NT2/D1 (cell line): ENCODE measurements at places on chromosomes 5 and 9.

DNA sequence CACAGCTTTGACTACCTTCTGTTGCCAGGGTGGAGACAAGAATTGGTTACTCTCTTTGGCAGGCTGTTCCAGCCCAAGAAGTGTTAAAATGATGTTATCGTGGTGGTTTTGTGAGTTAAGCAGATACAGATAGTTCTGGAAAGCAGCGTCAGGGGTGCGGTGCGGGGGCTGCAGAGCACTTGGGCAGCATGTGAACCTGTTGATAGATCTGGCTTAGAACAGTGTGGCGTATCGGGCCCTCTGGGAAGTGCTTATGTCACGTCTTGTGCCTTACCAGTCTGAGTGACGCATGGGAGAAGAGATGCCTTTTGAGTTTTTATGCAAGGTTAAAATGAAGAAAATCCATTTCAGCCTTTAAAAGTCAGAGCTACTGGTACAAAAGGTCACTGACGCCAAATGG, 152.5 kb downstream of the PRKACG start:
- no peak for DNase-seq

- DNase-seq, result no peak
Measured at GRCh38 chr5:43396762-43397304, 15.4 kb downstream of the CCL28 start.

- no peak for DNase-seq
Measured at GRCh38 chr9:93814077-93814956, 140.8 kb downstream of the BARX1 start.

GRCh38 chr5:157748760-157749461, 5.4 kb downstream of the LSM11 start:
- no peak for DNase-seq

DNA sequence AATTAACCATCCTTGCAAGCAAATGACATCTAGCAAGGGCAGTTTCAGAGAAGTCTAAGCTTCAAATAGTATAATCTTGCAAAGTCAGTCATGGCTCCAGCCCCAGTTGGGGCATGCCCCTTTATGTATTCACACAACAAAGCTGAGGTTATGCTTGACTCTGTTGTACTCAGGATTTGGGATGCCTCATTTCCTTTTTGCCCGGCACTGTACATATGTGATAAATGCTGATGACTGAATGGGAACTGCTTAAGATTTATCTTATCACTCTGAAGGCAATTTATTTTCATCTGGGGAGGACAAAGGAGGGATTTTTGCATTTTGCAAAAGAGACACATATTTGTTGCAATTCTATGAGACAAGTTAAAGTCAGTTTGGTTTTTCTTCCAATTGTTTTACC, 219.2 kb downstream of the TRPM3 start:
- DNase-seq, result no peak

DNA sequence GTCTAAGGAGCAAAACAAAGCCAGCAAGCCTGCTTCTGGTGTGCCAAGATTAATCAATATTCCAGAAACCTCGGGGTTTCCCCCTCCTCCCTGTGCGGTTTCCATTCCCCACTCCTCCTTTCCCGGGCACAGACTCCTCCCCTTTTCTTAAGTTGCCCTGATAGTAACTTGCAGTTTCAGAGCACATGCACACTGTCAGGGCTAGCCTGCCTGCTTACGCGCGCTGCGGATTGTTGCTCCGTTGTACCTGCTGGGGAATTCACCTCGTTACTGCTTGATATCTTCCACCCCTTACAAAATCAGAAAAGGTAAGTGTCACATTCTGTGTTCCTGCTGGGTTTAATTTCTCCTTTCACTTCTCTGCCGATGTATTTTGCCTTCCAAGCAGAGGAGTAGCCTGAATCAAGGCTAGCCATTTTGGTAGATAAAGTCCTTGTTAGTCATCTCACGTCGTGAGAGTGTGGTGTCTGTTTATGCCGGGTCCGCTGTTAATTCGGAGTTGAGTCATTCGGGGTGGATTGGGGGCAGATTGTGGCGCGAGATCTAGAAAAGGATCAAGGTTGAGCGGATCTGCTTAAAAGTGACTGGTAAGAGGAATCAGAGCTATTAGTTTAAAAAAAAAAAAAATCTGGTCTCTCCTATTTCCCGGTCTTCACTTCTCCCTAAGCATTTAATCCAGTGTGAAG, at the start of gene SLC1A3:
TSS of gene SLC1A3 (plus strand) at position 179 of the 686 bp plus-strand sequence. CDS start 1,818 bp downstream, outside the sequence.
- no peak for DNase-seq

GRCh38 chr5:151925340-151925739, 689 bp upstream of the GLRA1 start:
- no peak for DNase-seq

DNA sequence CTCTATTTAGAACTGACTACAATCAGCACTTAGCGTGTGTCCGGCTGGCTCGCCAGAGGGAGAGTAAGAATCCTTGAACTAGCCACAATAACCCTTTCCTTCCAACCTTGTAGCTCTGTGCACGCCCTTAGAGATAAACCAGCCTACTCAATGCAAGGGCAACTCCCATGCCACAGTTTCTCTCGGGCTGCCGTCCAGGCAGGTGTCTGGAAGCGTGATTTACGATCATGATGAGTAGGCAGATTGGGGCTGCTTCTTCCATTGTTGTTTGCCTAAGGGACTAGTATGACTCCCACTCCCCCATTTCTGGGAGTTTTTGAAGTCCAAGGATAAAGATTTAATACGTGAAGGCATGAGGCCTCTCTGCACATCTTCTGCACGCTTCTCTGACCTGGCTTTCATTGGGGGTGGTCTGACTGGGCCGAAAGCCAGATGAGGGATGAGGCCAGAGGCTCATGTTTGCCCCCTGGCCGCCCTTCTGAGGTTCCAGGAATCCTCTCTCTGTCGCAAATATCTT, 134.0 kb upstream of the MYO10 start:
- DNase-seq, result no peak

- no peak for DNase-seq
Measured at GRCh38 chr5:140569197-140569596, 4.6 kb downstream of the SLC35A4 start.

DNA sequence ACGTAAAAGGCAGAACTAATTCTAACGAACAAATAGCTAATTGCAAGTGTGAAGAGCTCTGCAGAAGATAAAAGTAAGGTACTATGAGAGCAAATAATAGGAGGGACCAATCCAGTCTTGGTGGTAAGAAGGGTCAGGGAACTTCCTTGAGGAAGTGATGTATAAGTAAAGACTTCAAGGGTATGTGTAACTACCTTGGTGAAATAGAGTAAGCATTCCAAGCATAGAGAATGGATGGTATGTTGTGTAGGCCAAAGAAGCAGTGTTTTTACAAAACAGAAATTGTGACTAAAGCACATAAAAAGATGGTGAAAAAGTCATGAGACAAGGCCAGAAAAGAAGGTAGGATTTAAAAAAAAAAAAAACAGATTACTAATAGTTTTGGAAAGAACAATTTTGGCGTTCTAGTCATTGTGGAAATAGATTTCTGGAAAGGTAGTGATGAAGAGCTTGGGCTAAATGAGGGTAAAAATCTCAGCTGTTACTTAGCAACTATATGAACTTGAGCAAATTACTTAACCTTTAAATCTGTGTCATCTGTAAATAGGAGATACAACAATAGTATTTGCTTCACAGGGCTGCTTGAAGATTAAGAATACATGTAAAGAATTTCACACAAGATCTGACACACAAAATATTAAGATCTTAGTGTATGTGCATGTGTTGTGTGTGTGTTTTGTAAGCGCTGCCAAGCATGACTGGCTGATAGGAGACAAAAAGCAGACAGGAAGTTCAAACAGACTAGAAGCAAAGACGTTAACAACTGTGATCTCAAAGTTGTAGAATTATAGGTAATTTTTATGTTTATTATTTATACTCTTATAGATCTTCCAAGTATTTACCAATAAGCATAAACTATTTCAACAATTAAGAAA, 73.5 kb downstream of the NR6A1 start:
- no peak for DNase-seq
